ENCODE measurements at places on chromosomes 1 and 21. TPM values are rescaled to one million over a fixed set of nuclear protein-coding genes. Genes with fewer than 3 reads are reported as not detected.
A peak's percentile ranks its signal among the peaks of the same experiment; 100 is the strongest.

SPATA46 gene
- total RNA-seq: not detected

TNFRSF4 gene
- total RNA-seq: 3.2 TPM

FBXO2 gene
- total RNA-seq: 0.58 TPM

PM20D1 gene
- 0.09 TPM for total RNA-seq

DMRTA2 gene
- 0.04 TPM for total RNA-seq

IQCC gene
- 2.5 TPM for total RNA-seq

CCDC24 gene
- 0.98 TPM for total RNA-seq

SLAMF1 gene
- 0.04 TPM for total RNA-seq

CCDC30 gene
- total RNA-seq: 1.7 TPM

ZBTB8A gene
- total RNA-seq: 10.6 TPM

PARS2 gene
- total RNA-seq: 6.4 TPM

C1QTNF12 gene
- total RNA-seq: 8.2 TPM

LCE3D gene
- total RNA-seq: not detected

- H3K27me3 ChIP-seq: peaks cover 2% of the 10 kb centered on the region
- DNase-seq: no peak
- H3K36me3 ChIP-seq: no peaks in the 10 kb centered on the region
- no peak overlapping the region for H3K4me3 ChIP-seq
- peaks cover 3% of the 10 kb centered on the region for H3K4me1 ChIP-seq
These were observed 9.3 kb upstream of the FAM89A start for GRCh38 chr1:231049121-231049979.

GRCh38 chr1:191541758-191542157 is 616.5 kb upstream of the RGS18 start:
- DNase-seq: no peak
- H3K27ac ChIP-seq: no peak overlapping the region
- no peak overlapping the region for H3K4me3 ChIP-seq
- no peaks in the 10 kb centered on the region for H3K27me3 ChIP-seq
- no peaks in the 10 kb centered on the region for H3K36me3 ChIP-seq

GRCh38 chr1:32886004-32886827 is at the start of gene HPCA:
TSS of gene HPCA (plus strand) at chr1:32886491. CDS start at chr1:32888899, 2,408 bp downstream.
- peaks cover 13% of the 10 kb centered on the region for H3K4me1 ChIP-seq
- DNase-seq: peak; percentile 71

- H3K4me3 ChIP-seq: no peak overlapping the region
- H3K36me3 ChIP-seq: no peaks in the 10 kb centered on the region
- no peak overlapping the region for H3K27ac ChIP-seq
- DNase-seq: no peak
- no peaks in the 10 kb centered on the region for H3K4me1 ChIP-seq
These were observed 534.2 kb upstream of the RGS18 start for GRCh38 chr1:191624044-191624443.

DNA sequence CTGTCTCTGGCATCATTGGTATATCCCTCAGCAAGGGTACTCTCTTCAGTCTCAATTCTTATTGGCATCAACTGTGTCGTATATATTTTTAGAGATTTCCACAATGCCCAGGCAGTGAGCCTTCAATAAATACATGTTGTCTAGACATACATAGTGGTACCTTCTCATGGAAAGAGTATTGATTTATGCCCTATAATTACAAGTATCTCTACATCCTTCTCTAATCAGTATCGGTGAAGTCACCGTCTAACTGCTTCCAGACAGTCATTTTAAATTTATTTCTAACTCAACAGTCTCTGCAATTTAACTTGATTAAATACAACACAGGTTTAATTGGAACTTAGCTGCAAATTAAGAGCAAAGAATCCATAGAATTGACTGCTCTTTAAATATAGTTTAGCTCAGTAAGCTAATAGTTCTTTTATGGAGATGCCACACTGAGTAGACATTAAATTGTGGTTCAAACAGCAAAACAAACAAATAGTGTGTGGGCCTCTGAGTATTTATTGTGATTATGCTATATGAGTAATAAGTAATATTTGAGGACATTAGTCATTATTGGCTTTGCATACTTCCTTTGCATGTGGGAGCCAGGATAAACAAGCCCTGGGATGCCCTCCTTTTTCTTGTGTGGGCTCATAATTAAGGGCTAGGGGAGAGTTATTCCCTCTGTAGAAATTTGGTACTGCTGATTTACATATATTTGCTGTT is 126.9 kb upstream of the DUSP10 start:
- H3K4me3 ChIP-seq: no peak overlapping the region
- DNase-seq: peak; percentile 66
- no peaks in the 10 kb centered on the region for H3K27me3 ChIP-seq
- no peaks in the 10 kb centered on the region for H3K36me3 ChIP-seq

DNA sequence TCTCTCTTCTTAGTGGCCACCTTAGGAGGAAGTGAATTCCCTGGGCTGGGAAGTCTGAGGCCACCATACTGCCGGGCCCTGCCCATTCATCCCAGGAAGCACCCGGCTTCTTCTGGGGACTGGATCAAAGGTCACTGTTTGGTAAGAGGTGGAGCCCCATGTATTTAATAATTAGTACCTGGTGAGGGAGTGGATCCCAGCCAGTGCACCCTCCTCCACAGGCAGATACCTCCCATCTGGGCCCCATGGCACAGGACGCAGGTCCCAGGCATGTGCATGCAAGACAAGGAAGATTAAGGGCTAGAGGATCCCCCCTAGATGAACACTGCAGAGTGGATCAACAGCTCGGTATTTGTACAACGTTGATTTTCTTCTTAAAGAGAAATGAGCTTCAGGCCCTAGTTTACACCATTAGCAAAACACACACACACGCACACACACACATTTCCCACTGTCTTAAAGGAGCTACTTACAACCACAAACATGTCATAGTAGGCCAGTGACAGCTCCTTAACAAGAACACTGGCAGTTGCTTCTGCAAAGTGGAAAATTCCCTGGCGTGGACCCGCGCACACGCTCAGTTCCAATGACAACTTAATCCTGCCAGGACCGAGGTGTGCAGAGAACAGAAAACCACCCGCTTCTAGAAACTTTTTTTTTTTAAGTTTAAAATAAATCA is 90.7 kb downstream of the MRPL37 start:
- no peaks in the 10 kb centered on the region for H3K27me3 ChIP-seq
- H3K27ac ChIP-seq: peak overlapping the region; percentile 53
- H3K4me1 ChIP-seq: peaks cover 81% of the 10 kb centered on the region
- no peak overlapping the region for H3K4me3 ChIP-seq
- no peaks in the 10 kb centered on the region for H3K36me3 ChIP-seq
- DNase-seq: no peak

GRCh38 chr1:169487133-169487532 is 1.4 kb upstream of the SLC19A2 start:
- no peak overlapping the region for H3K4me3 ChIP-seq
- H3K27me3 ChIP-seq: no peaks in the 10 kb centered on the region
- peaks cover 20% of the 10 kb centered on the region for H3K4me1 ChIP-seq
- H3K36me3 ChIP-seq: no peaks in the 10 kb centered on the region
- H3K27ac ChIP-seq: peak overlapping the region; percentile 97

DNA sequence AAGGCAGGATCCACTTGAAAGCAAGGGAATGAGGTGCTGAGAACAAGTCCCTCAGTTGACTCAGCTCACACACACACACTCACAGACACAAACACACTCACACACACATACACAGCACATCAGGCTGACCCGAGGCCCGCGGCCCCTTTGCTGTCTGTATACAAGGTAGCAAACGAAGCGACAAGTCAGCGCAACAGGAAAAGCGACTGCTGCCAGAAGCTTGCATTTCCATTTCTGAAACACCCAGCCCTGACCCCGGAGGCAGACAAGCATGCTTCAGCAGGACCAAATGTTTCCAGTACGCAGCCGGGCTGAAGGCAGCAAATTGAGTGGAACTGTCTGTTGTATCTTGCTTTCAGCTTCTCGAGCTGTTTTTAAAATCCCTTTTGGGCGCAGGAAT is 501.6 kb downstream of the NPHP4 start:
- H3K4me3 ChIP-seq: no peak overlapping the region
- peaks cover 14% of the 10 kb centered on the region for H3K27me3 ChIP-seq
- no peaks in the 10 kb centered on the region for H3K4me1 ChIP-seq

- DNase-seq: no peak
- peaks cover 30% of the 10 kb centered on the region for H3K27me3 ChIP-seq
- no peak overlapping the region for H3K27ac ChIP-seq
- no peaks in the 10 kb centered on the region for H3K36me3 ChIP-seq
- H3K4me1 ChIP-seq: peaks cover 14% of the 10 kb centered on the region
These were observed 9.7 kb upstream of the EPHA2 start for GRCh38 chr1:16165548-16165947.

- H3K4me1 ChIP-seq: peaks cover 36% of the 10 kb centered on the region
- H3K4me3 ChIP-seq: no peak overlapping the region
- H3K27me3 ChIP-seq: no peaks in the 10 kb centered on the region
- H3K36me3 ChIP-seq: peaks cover 2% of the 10 kb centered on the region
- no peak overlapping the region for H3K27ac ChIP-seq
- DNase-seq: no peak
These were observed 7.2 kb upstream of the GUCA2A start for GRCh38 chr1:42171679-42172266.

DNA sequence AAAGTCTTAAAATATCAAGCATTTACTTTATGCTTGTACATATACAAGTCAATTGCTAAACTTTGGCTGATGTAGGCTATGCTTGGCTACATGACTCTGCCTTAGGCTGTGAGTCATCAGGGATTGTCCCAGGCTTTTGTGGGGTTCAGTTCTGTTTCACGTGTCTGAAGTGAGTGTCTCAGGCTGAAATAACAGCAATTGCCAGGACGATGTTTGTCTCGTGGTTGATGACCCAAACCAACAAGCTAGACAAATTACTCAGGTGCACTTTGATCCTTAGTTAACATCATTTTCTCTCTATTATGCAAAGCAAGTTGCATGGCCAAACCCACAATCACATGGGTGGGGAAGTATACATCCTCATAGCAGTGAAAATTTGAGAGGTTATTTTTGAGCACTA is 410.1 kb downstream of the BRINP3 start:
- DNase-seq: peak; percentile 5
- H3K36me3 ChIP-seq: no peaks in the 10 kb centered on the region
- H3K4me3 ChIP-seq: no peak overlapping the region

GRCh38 chr1:217982331-217983050 is 302.6 kb upstream of the RRP15 start:
- H3K27ac ChIP-seq: no peak overlapping the region
- H3K4me1 ChIP-seq: peaks cover 4% of the 10 kb centered on the region
- H3K36me3 ChIP-seq: no peaks in the 10 kb centered on the region
- H3K4me3 ChIP-seq: no peak overlapping the region
- peak; percentile 15 for DNase-seq

GRCh38 chr1:101394041-101394440 is 157.2 kb downstream of the S1PR1 start:
- no peaks in the 10 kb centered on the region for H3K4me1 ChIP-seq
- peak; percentile 48 for DNase-seq
- H3K27me3 ChIP-seq: no peaks in the 10 kb centered on the region
- no peak overlapping the region for H3K27ac ChIP-seq

DNA sequence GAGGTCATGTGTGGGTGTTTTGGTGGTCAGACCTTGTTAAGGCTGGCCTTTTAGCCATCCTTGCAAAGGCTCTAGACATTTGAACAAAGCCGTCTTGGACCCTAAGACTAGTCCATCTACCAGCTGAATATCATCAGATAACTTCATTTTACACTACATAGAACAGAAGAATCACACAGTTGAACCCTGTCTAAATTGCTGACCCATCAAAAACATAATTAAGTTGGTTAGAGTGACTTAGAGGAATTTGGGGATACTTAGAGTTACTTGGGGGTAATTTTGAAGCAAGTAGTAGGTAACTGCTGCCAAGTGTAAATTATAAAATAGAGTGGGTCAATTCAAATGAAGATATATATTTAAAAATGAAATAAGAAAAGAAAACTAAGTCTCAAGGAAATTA is 102.9 kb upstream of the ADGRL4 start:
- H3K27me3 ChIP-seq: no peaks in the 10 kb centered on the region
- no peak overlapping the region for H3K4me3 ChIP-seq
- no peak overlapping the region for H3K27ac ChIP-seq
- no peaks in the 10 kb centered on the region for H3K36me3 ChIP-seq

- no peaks in the 10 kb centered on the region for H3K27me3 ChIP-seq
- no peaks in the 10 kb centered on the region for H3K36me3 ChIP-seq
- no peak overlapping the region for H3K4me3 ChIP-seq
- peaks cover 2% of the 10 kb centered on the region for H3K4me1 ChIP-seq
- DNase-seq: no peak
These were observed 87.0 kb downstream of the DPYD start for GRCh38 chr1:97833881-97834280.

DNA sequence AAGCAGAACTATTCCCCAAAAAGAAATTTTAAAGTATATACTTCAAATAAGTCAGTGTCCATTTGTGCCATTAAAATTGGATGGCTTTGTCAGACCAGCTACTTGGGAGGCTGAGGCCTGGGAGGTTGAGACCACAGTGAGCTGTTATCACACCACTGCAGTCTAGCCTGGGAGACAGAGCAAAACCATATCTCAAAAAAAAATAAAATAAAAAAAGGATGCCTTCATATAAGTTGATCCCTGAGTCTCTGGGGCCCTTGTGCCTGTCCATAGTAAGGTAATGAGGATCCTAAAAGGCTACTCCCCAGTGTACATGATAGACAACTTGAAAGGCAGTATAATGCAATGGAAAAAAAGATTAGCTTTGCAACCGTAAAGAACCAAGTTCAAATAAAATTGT is 81.2 kb upstream of the BARHL2 start:
- no peak for DNase-seq
- no peaks in the 10 kb centered on the region for H3K36me3 ChIP-seq
- H3K27ac ChIP-seq: no peak overlapping the region
- H3K4me3 ChIP-seq: no peak overlapping the region
- no peaks in the 10 kb centered on the region for H3K4me1 ChIP-seq
- H3K27me3 ChIP-seq: peaks cover 3% of the 10 kb centered on the region

DNA sequence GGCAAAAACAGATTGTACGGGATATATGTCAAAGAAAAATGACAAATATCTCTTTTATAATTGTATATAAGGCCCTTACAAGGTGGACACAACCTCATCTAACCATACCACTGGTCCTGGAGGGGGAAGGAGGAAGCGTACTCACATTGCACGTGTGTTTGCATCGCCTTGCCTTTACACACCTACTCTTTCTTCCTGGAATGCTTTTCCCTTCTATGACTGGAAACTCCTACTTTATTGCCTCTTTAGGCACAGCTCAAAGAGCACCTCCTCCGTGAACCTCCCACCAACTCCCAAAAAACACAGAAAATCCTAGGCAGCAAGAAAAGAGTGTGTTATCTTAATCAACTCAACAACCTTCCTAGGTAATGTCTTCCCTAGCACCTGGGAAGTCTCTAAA is 99.7 kb upstream of the LBR start:
- no peaks in the 10 kb centered on the region for H3K27me3 ChIP-seq
- no peak overlapping the region for H3K4me3 ChIP-seq
- peaks cover 13% of the 10 kb centered on the region for H3K36me3 ChIP-seq
- H3K27ac ChIP-seq: no peak overlapping the region
